Mononuclear cell (primary cell): ENCODE measurements at places on chromosomes 7 and 10. TPM values are rescaled to one million over a fixed set of nuclear protein-coding genes. Genes with fewer than 3 reads are reported as not detected.

ECHS1 gene
- total RNA-seq = 13.5 TPM

MCMBP gene
- total RNA-seq = 29.6 TPM

LIPK gene
- total RNA-seq = not detected

GTF2IRD1 gene
- 0.21 TPM for total RNA-seq

TFPI2 gene
- total RNA-seq = not detected

FEZF1 gene
- total RNA-seq = not detected

FAM221A gene
- total RNA-seq = 4.4 TPM

PCBD1 gene
- total RNA-seq = 7.0 TPM

C10orf105 gene
- total RNA-seq = 0.31 TPM

CCDC7 gene
- total RNA-seq = 136 TPM

TUBAL3 gene
- not detected for total RNA-seq

OR2A5 gene
- under 0.01 TPM for total RNA-seq

CCDC136 gene
- total RNA-seq = 1.3 TPM

RET gene
- total RNA-seq = 0.63 TPM

AMZ1 gene
- 0.63 TPM for total RNA-seq

HABP2 gene
- total RNA-seq = not detected

BMPR1A gene
- 3.3 TPM for total RNA-seq
